ENCODE measurements at places on chromosomes 4 and X. TPM values are rescaled to one million over a fixed set of nuclear protein-coding genes. Genes with fewer than 3 reads are reported as not detected.

GRCh38 chrX:133399411-133399810, 15.9 kb downstream of the GPC4 start:
- H3K36me3 ChIP-seq = no peaks in the 10 kb centered on the region
- no peak overlapping the region for H3K27ac ChIP-seq
- H3K4me1 ChIP-seq = no peaks in the 10 kb centered on the region
- no peaks in the 10 kb centered on the region for H3K27me3 ChIP-seq

DNA sequence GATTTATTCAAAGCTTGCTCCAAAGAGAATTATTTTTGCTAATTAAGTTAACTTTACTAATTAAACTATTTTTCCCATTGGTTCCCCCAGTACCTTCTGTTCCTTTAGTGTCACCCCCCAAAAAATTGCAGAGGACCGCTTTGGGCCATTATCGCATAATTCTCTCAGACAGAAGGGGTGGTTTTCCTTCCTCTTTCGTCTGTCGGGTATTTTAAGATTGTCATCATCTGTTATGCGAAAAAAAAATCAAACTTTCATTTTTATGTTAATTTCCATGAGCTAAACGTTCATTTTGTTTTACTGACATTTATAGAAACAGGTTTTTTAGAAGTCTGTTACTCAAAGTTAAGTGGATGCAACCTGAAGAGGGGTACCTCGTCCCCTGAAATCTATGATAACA, 76.2 kb upstream of the DDX3X start:
- no peaks in the 10 kb centered on the region for H3K4me1 ChIP-seq
- H3K27ac ChIP-seq = no peak overlapping the region
- no peaks in the 10 kb centered on the region for H3K36me3 ChIP-seq
- DNase-seq = no peak
- no peak overlapping the region for H3K4me3 ChIP-seq

SHROOM2 gene
- 3.8 TPM for total RNA-seq

GRCh38 chr4:16641971-16642370, 256.5 kb downstream of the LDB2 start:
- DNase-seq = no peak
- no peak overlapping the region for H3K27ac ChIP-seq
- H3K4me1 ChIP-seq = no peaks in the 10 kb centered on the region
- H3K36me3 ChIP-seq = no peaks in the 10 kb centered on the region

- H3K4me1 ChIP-seq = no peaks in the 10 kb centered on the region
- H3K27ac ChIP-seq = no peak overlapping the region
- DNase-seq = no peak
- H3K36me3 ChIP-seq = no peaks in the 10 kb centered on the region
- H3K27me3 ChIP-seq = no peaks in the 10 kb centered on the region
Measured at GRCh38 chr4:108982402-108983185, 219.7 kb upstream of the ETNPPL start.

- H3K27ac ChIP-seq = no peak overlapping the region
- H3K4me1 ChIP-seq = no peaks in the 10 kb centered on the region
- DNase-seq = no peak
- no peak overlapping the region for H3K4me3 ChIP-seq
- no peaks in the 10 kb centered on the region for H3K36me3 ChIP-seq
- no peaks in the 10 kb centered on the region for H3K27me3 ChIP-seq
Measured at GRCh38 chr4:39235696-39236095, 53.4 kb downstream of the WDR19 start.

DNA sequence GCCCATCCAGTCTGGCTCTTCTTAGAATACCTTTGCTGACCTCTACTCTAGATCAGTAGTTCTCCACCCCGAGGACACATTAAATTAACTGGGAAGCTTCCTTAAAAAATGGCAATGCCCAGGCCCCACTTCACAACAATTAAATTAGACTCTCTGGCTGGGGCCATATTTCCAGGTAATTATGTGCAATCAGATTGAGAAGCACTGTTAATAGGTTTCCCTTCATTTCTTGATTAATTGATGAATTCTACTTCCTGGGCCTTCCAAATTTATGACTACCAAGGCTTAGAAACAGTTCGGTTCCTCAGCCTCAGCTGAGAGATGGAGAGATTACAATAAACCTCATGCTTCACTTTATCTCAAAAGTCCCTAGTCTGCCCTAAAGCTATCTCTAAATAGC, 71.7 kb upstream of the LIMCH1 start:
- no peaks in the 10 kb centered on the region for H3K4me1 ChIP-seq
- DNase-seq = no peak
- no peak overlapping the region for H3K27ac ChIP-seq
- H3K36me3 ChIP-seq = no peaks in the 10 kb centered on the region

ENAM gene
- not detected for total RNA-seq

GRCh38 chr4:19700992-19701391, 550.7 kb upstream of the SLIT2 start:
- H3K27ac ChIP-seq = no peak overlapping the region
- no peaks in the 10 kb centered on the region for H3K36me3 ChIP-seq
- no peaks in the 10 kb centered on the region for H3K27me3 ChIP-seq
- no peak for DNase-seq

DNA sequence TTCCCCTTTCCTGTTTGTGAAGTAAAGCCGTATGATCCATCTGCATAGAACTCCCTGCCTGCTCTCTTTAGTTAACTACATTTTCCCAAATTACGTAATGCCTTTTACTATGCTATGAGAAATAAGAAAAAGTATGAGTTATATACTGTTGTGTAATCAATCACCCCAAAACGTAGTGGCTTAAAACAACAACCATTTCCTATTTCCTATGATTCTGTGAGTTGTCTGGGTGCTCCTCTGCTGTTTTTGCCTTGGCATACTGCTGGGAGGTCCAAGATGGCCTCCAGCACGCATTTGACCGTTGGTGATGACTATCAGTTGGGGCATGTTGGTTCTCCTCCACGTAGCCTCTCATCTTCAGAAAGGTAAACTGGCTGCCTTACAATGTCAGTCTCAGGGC, 39.8 kb downstream of the BBS12 start:
- DNase-seq = no peak
- no peaks in the 10 kb centered on the region for H3K36me3 ChIP-seq
- H3K27ac ChIP-seq = no peak overlapping the region
- H3K27me3 ChIP-seq = no peaks in the 10 kb centered on the region
- no peak overlapping the region for H3K4me3 ChIP-seq

RAI2 gene
- total RNA-seq = 25.6 TPM

SMIM10 gene
- 4.1 TPM for total RNA-seq

- no peaks in the 10 kb centered on the region for H3K36me3 ChIP-seq
- DNase-seq = no peak
- H3K27me3 ChIP-seq = no peaks in the 10 kb centered on the region
Measured at GRCh38 chrX:130626521-130626920, 224.7 kb downstream of the RBMX2 start.

LRP2BP gene
- total RNA-seq = not detected

OGT gene
- 200 TPM for total RNA-seq

DNA sequence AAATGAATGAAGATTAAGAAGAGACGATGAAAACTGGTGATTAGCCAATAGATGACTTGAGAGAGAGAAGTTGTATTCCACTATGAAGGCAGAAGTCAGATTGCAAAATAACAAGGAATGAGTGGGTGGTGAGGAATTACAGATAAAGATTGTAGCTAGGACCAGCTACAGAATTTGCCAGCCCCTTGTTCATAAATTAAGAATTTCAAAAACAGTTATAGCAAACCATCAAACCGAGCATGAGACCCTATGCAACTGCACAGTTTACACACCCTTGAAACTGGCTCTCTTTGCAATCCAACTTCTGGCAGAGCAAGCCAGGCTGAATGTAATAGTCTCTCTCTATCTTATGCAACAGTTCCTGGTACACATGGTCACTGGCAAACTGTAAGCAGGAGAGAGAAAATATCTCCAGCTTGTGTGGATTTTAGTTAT, 35.2 kb downstream of the STAP1 start:
- no peak overlapping the region for H3K4me3 ChIP-seq
- no peaks in the 10 kb centered on the region for H3K36me3 ChIP-seq
- no peaks in the 10 kb centered on the region for H3K4me1 ChIP-seq

GRCh38 chr4:41640906-41641305, 102.9 kb downstream of the LIMCH1 start:
- peaks cover 6% of the 10 kb centered on the region for H3K4me1 ChIP-seq
- H3K27ac ChIP-seq = no peak overlapping the region
- no peak overlapping the region for H3K4me3 ChIP-seq

- no peaks in the 10 kb centered on the region for H3K36me3 ChIP-seq
- H3K27ac ChIP-seq = no peak overlapping the region
- H3K4me1 ChIP-seq = no peaks in the 10 kb centered on the region
- no peak for DNase-seq
Measured at GRCh38 chr4:102586002-102586643, 85.0 kb downstream of the NFKB1 start.

TRIML2 gene
- not detected for total RNA-seq

- no peak overlapping the region for H3K27ac ChIP-seq
- H3K4me3 ChIP-seq = no peak overlapping the region
- H3K36me3 ChIP-seq = no peaks in the 10 kb centered on the region
- no peak for DNase-seq
Measured at GRCh38 chrX:117711782-117712181, 404.8 kb downstream of the KLHL13 start.

FRMD7 gene
- total RNA-seq = not detected

- no peak for DNase-seq
- H3K4me1 ChIP-seq = no peaks in the 10 kb centered on the region
- no peaks in the 10 kb centered on the region for H3K27me3 ChIP-seq
- H3K27ac ChIP-seq = no peak overlapping the region
Measured at GRCh38 chrX:22105231-22105630, 73.1 kb downstream of the PHEX start.

DNA sequence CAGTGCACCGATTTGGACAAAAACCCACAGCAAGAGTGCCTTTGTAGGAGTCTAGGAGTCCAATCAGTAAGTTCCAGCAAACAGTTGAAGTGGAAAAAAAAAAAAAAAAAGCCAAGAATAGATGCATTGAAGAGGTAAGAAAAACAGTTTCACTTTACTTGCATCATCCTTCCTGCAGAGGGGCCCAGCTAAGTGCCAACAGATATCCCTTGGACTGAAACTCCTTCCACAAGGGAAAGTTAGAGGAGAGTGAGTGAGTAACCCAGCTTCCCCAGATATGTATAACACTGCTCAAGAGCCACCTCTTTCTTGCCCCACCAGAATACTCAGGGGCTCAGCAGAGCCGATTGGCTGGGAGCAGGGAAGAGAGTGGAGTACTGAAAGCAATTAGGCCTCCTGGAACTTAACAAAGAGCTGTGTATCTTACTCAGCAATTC, 617.7 kb upstream of the SMIM31 start:
- no peaks in the 10 kb centered on the region for H3K4me1 ChIP-seq
- H3K27me3 ChIP-seq = no peaks in the 10 kb centered on the region
- H3K4me3 ChIP-seq = no peak overlapping the region
- no peaks in the 10 kb centered on the region for H3K36me3 ChIP-seq
- no peak overlapping the region for H3K27ac ChIP-seq

- no peak overlapping the region for H3K4me3 ChIP-seq
Measured at GRCh38 chrX:140524556-140524955, 19.7 kb upstream of the SOX3 start.

DNA sequence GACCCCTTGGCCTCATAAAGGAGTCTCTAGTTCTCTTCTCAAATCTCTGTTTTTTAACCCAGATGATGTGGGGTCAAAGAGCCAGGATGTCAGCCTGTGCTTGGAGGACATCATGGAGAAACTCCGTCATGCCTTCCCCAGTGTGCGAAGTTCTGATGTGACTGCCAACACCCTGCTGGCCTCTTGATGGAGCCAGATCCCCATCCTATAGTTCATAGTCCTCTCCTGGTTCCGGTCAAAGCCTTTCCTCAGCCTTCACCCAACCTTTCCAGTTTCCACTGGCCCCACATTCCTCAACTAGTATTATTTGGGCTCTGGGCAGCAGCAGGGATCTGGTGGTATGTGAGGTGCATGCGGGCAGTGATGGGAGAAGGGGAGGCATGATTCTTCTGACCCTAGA, 30.7 kb downstream of the TAF7L start:
- H3K36me3 ChIP-seq = no peaks in the 10 kb centered on the region
- no peak overlapping the region for H3K27ac ChIP-seq
- H3K4me3 ChIP-seq = no peak overlapping the region
- no peaks in the 10 kb centered on the region for H3K4me1 ChIP-seq
- no peaks in the 10 kb centered on the region for H3K27me3 ChIP-seq

NOX1 gene
- total RNA-seq = 0.88 TPM

GLOD5 gene
- total RNA-seq = 15.3 TPM

GRCh38 chrX:112761242-112762207, 79.1 kb downstream of the AMOT start:
- no peaks in the 10 kb centered on the region for H3K4me1 ChIP-seq
- no peak for DNase-seq
- H3K27me3 ChIP-seq = no peaks in the 10 kb centered on the region
- H3K36me3 ChIP-seq = no peaks in the 10 kb centered on the region

DNA sequence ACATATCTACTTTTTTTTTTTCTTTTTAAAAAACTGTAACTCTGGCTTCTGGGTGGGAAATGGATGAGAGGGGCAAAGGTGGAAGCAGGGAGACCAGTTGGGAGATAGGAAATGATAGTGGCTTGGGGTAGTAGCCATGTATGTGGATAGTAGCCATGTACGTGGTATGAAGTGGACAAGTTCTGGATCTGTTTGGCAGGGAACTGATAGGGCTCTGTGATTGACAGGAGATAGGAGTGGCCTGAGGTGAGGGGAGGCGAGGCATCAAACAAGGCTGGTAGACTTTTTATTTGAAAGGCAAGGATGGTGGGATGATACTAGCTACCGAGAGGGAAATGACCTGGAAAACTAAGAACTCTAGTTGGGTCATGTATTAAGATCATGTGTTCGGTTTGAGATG, 117.8 kb downstream of the AFF1 start:
- no peak overlapping the region for H3K27ac ChIP-seq
- no peak overlapping the region for H3K4me3 ChIP-seq
- H3K36me3 ChIP-seq = peaks cover 8% of the 10 kb centered on the region
- peaks cover 10% of the 10 kb centered on the region for H3K4me1 ChIP-seq
- no peak for DNase-seq

DNA sequence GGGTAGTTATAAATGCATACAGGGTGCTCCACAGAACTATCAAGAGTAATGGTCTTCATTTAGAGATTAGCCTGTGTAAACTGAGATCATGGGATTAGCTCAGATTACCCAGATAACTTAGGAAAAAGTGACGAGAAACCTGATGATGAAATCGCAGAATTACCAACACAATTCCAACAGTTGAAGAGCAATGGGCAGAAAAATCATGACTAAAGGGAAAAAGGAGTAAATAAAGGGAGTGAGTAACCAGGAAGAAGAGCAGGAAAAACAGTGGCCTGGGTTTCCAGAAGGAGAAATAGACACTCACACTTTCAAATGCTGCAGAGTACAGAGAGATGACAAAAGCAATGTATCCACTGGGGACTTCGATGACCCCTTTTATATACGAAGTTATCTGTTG, 817.3 kb downstream of the TRIML1 start:
- no peak overlapping the region for H3K4me3 ChIP-seq
- no peak for DNase-seq
- no peaks in the 10 kb centered on the region for H3K4me1 ChIP-seq
- H3K27me3 ChIP-seq = no peaks in the 10 kb centered on the region
- H3K27ac ChIP-seq = no peak overlapping the region

GRCh38 chr4:11456401-11456800, 27.7 kb upstream of the HS3ST1 start:
- H3K27ac ChIP-seq = no peak overlapping the region
- peaks cover 6% of the 10 kb centered on the region for H3K4me1 ChIP-seq
- no peaks in the 10 kb centered on the region for H3K27me3 ChIP-seq
- DNase-seq = no peak
- H3K36me3 ChIP-seq = no peaks in the 10 kb centered on the region

All from Peyer's patch (tissue), 4 donors.